Activated gamma-delta T cell treated with anti-CD3 and anti-CD28 coated beads, Interleukin-2, amount 50 U/mL, for 16 hours (primary cell): ENCODE measurements at places on chromosomes 1 and 21.

DNA sequence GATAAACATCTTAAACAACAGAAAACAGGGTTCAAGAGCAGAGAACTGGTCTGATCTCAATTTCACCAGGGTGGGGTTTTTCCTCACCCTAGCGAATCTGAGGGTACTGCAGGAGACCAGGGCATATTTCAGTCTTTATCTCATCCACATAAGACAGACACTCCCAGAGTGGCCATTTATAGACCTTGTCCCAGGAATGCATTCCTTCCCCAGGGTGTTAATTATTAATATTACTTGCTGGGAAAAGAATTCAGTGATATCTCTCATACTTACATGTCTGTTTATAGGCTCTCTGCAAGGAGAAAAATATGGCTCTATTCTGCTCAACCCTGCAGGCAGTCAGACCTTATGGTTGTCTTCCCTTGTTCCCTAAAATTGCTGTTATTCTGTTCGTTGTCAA lies 84.1 kb downstream of the LYPLAL1 start:
- no peak for DNase-seq

- DNase-seq, result no peak
Measured at GRCh38 chr1:182446033-182446669, 3.8 kb upstream of the RGSL1 start.

DNA sequence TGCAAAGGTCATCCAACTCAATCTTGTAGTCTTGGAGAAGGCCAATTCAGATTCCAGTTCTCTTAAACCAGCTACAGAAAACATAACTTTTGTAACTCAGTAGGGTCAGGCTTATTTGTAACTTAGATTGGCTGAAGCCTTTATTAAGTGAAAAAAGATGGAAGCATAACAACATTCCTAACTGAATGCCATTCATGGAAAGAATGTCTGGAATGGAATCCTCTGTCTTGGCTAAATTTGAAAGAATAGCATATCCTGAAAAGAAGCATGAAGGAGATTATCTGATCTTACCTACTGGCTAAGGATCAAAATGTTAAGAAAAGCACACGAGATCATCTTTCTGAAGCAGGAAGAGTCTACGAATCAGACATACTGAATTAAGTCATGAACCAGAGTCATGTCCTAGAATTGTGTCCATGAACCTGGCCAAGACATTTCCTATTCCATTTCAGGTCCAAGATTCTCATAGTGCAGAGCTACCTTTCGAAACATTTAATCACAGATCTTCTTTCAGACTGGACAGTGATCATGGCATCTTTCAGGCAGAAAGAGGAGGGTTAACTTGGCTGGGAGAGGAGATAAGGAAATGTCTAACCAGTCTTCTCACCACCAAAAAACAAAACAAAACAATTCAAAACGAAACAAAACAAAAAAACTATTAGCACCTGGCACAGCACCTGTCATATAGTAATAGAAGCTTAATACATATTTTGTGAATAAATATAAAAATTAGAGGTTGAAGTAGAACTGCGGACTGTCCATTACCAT lies 75.6 kb downstream of the XCL2 start:
- DNase-seq, result no peak

- no peak for DNase-seq
Measured at GRCh38 chr1:118012515-118013124, 83.1 kb downstream of the WDR3 start.

GRCh38 chr21:32570456-32570855 lies 14.9 kb downstream of the TCP10L start:
- no peak for DNase-seq

DNA sequence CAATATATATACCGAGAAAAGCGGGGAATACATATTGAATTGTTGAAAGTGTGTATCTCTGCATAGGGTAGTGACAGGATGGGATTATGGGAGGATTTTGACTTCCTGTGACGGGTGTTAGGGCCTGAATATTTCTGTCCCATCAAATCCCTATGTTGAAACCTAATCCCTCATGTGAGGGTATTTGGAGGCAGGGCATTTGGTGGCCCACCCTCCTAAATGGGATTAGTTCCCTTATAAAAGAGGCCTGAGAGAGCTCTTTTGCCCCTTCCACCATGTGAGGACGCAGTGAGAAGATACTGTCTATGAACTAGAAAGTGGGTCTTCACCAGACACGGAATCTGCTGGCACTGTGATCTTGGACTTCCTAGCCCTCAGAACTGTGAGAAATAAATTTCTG lies 137.3 kb downstream of the ZSCAN20 start:
- no peak for DNase-seq

DNA sequence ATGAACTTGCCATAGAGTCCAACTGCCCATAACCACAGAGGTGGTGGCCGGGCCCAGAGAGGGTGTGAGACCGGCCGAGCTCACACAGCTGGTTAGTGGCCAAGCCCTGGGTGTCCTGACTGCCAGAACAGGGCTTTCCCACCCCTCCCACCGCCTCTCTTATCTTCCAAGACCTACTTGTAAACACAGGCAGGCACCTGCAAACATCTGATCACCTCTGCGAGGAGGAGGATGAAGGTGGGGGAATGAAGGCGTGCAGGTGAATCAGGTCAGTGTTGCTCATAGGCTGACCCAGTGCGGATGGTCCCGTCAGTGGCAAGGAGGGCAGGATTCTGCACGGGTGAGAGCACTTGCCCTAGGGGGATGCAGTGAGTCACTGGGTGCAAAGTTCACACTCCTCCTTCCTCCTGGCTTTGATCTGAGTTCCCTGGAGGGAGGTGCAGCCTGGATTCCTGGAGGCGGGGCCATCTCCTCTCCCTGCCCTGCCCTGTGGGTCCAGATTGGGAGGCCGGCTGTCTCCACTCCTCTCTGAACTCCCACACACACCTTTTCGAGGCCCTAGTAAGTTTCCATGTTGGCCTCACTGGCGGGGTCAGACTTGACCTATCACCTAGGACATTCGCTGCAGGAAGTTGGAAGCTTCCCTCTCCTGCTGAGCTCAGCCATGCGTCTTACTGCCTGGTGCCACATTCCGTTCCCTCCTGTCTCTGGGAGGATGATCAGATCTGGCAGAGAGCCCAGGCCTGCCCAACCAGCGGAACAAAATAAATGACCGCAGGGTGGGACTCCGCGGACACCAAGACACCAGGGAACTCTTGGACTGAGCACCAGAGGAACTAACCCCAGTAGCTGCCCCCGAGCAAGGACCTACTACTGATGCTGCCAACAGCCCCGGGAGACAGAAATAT lies 7.3 kb downstream of the UQCRHL start:
- DNase-seq, result no peak

GRCh38 chr1:171899838-171900237 lies 58.5 kb downstream of the DNM3 start:
- DNase-seq, result no peak

DNA sequence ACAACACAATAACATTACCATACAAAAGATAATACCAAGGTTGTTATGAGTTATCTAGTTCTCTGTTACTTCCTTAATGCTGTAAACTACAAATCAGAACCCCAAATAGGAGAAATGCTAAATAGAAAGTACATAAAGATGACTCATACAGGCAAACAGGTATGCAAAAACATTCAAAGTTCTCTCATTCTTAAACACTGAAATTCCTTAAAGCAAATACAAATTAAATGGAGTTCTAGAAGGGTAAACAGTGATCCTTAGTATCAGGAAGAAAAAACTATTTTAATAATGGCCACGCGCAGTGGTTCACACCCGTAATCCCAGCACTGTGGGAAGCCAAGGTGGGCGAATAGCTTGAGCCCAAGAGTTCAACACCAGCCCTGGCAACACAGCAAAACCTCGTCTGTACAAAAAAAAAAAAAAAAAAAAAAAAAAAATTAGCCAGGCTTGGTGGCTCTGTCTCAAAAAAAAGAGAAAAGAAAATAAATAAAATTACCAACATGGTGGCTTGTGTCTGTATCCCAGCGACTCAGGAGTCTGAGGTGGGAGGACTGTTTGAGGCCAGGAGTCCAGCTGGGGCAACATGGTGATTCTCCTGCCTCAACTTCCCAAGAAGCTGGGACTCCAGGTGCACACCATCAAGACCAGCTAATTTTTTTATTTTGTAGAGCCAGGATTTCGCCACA lies 17.5 kb downstream of the FBXO42 start:
- DNase-seq, result no peak

- DNase-seq, result no peak
Measured at GRCh38 chr1:78553859-78554258, 63.1 kb downstream of the PTGFR start.

DNA sequence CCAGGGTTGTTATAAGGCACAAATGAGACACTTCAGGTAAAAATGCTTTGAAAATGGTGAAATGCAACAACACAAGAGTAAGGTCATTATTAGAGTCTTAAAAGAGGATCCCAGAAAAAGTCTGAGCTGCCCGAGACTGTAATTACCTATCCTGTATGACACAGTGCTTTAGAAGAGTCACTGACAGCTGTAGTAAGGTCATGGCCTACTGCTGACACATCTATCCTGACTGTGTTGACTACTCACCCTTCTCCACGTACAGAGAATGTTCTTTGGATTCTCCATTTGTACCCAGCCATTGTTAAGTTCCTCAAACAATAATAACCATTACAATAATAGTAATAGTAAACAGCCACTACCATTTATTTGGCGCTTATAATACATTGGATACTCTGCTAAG lies 104.4 kb downstream of the CACHD1 start:
- no peak for DNase-seq

- no peak for DNase-seq
Measured at GRCh38 chr1:4462831-4463484, 191.5 kb upstream of the AJAP1 start.

GRCh38 chr1:110643879-110644472 lies 30.8 kb downstream of the KCNA3 start:
- DNase-seq, result no peak

- DNase-seq, result peak; percentile 53
Measured at GRCh38 chr21:37073417-37074196, 553 bp downstream of the TTC3 start.

GRCh38 chr1:5992026-5992813 lies at the start of gene NPHP4:
NPHP4 (minus strand) TSS chr1:5992425; CDS start chr1:5986289, 6,136 bp downstream.
- peak; percentile 99 for DNase-seq

DNA sequence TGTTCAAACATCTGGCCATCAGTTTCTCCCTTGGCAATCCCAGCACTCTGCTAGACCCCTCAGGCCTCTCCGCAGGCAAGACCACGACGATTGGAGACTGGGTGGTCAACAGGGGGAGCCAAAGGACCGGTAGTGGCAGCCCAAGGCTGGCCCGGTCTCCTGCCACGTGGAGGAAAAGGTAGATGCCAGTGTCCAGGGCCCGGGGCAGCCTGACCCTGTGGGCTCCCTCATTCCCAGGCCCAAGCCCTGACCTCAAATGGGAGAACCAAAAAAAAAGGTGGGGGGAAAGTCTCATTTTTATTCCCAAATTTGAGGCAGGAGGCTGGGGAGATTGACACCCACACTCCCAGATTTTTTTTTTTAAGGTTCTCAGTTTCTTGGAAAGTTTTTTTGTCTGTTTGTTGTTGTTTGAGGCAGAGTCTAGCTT lies 24.8 kb downstream of the S100A6 start:
- peak; percentile 75 for DNase-seq

- no peak for DNase-seq
Measured at GRCh38 chr1:245240648-245241165, 85.9 kb downstream of the KIF26B start.

GRCh38 chr1:16980473-16981268 lies at the start of gene MFAP2:
MFAP2 (minus strand) TSS chr1:16980620; CDS start chr1:16978273, 2,347 bp downstream.
- no peak for DNase-seq

GRCh38 chr1:246199086-246199645 lies 307.9 kb downstream of the SMYD3 start:
- no peak for DNase-seq

- no peak for DNase-seq
Measured at GRCh38 chr1:154742606-154743005, 127.5 kb downstream of the KCNN3 start.

- no peak for DNase-seq
Measured at GRCh38 chr1:117630423-117630998, 24.7 kb downstream of the TENT5C start.

DNA sequence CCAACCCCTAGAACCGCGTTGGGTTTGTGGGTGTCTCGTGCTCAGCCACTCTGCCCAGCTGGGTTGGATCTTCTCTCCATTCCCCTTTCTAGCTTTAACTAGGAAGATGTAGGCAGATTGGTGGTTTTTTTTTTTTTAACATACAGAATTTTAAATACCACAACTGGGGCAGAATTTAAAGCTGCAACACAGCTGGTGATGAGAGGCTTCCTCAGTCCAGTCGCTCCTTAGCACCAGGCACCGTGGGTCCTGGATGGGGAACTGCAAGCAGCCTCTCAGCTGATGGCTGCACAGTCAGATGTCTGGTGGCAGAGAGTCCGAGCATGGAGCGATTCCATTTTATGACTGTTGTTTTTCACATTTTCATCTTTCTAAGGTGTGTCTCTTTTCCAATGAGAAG lies 18.7 kb downstream of the TFF3 start:
- no peak for DNase-seq

DNA sequence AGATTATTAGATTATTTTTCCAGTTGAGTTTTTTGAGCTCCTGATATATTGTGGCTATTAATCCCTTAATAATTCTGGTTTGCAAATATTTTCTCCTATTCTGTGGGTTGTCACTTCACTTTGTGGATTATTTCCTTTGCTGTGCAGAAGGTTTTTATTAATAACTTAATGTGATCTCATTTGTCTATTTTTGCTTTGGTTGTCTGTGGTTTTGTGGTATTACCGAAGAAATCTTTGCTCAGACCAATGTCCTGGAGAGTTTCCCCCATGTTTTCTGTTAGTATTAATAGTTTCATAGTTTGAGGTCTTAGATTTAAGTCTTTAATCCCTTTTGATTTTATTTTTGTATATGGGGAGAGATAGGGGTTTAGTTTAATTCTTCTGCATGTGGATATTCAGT lies 7.1 kb upstream of the TBX19 start:
- no peak for DNase-seq

- no peak for DNase-seq
Measured at GRCh38 chr1:237902960-237903743, 12.4 kb upstream of the ZP4 start.

GRCh38 chr1:84355556-84355955 lies 42.7 kb upstream of the DNASE2B start:
- DNase-seq, result no peak

GRCh38 chr1:182766050-182766449 lies 23.5 kb upstream of the NPL start:
- DNase-seq, result no peak

GRCh38 chr21:41290106-41290799 lies 26.3 kb upstream of the FAM3B start:
- no peak for DNase-seq

DNA sequence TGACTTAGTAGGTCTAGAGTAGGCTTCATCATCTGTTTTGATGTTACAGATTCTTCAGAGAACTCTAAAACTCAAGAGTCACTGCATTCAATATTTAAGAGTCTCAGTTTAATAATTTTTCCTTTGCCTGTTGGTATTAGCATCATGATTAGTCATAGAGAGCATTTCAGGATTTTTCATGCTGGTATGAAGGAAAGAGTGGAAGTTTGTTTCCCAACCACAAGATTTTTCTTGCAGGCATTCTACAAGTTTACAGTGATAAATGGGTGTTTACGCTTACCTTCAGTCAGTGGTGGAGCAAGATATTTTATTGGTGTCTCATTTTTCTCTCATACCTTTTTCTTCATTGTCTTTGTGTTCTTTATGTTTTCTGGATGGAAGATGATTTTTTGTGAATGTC lies 58.4 kb upstream of the MYOCOS start:
- DNase-seq, result no peak
